T-helper 2 cell (primary cell): ENCODE measurements at places on chromosomes 7 and 10.

- no peak for DNase-seq
Observed at GRCh38 chr7:158707610-158708009, 3.0 kb upstream of the NCAPG2 start.

- no peak for DNase-seq
Observed at GRCh38 chr10:86730227-86730626, 26.2 kb upstream of the BMPR1A start.

- DNase-seq = no peak
Observed at GRCh38 chr10:8379906-8380832, 325.7 kb downstream of the GATA3 start.

GRCh38 chr10:71920540-71921323, 43.5 kb upstream of the CHST3 start:
- no peak for DNase-seq

DNA sequence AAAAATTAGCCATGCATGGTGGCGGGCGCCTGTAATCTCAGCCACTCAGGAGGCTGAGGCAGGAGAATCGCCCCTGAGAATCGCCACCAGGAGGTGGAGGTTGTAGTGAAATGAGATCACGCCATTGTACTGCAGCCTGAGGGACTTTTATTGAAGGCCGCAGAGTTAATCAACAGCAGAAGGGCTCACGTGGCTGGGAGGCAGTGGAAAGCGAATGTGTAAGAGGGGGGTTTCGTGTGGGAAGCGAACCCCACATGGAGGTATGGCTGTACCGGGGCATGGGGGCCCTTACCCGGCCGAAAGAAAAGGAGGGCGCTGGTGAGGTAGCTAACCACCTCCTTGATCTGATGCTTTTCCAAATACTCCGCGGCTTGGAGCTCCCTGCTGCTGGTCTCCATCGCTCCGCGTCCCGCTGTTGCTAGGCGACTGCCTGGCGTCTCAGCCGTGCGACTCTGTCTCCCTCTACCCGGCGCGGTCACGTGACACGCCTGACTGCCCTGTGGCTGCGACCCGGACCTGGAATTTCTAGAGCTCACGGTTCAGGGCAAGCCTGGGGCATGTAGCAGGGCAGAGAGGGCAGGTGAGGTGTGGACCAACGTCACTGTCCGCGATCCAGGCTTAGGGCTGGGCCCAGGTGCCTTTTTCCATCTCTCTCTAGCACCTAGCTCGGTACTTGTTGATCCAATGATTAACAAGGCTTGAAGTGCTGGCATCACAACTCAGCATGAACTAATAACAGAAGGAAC, at the start of gene EFCAB10:
Gene EFCAB10 (minus strand): TSS at position 428 of the 746 bp plus-strand sequence. CDS start 30 bp downstream, at position 398.
- DNase-seq = no peak

- no peak for DNase-seq
Observed at GRCh38 chr7:55504093-55504859, 68.0 kb downstream of the VOPP1 start.

GRCh38 chr7:152967958-152968357, 208.4 kb downstream of the ACTR3B start:
- no peak for DNase-seq

- DNase-seq = no peak
Observed at GRCh38 chr10:57849691-57850357, 417.9 kb downstream of the IPMK start.

GRCh38 chr10:4066581-4067390, 281.8 kb upstream of the KLF6 start:
- no peak for DNase-seq

GRCh38 chr7:127751062-127751461, 99.1 kb downstream of the SND1 start:
- no peak for DNase-seq

GRCh38 chr7:76343294-76343930, 15.4 kb downstream of the YWHAG start:
- no peak for DNase-seq

DNA sequence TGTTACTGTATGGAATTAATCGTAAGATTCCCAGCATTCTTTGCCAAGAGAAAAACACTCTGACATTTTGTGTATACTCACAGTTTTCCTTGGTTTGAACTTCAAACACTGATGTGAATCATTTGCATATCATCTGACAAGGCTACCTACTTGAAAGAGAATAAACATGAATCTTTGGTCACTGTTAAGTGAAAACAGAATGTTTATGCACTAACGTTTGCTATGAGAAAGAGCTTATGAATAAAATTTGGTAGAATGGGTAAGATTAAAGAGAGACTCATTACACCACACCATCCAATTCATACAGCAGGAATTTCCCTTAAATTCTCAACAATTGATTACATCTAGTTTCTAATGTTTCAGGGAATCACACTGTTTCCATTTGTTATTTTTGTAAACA, 46.6 kb downstream of the MACC1 start:
- no peak for DNase-seq

DNA sequence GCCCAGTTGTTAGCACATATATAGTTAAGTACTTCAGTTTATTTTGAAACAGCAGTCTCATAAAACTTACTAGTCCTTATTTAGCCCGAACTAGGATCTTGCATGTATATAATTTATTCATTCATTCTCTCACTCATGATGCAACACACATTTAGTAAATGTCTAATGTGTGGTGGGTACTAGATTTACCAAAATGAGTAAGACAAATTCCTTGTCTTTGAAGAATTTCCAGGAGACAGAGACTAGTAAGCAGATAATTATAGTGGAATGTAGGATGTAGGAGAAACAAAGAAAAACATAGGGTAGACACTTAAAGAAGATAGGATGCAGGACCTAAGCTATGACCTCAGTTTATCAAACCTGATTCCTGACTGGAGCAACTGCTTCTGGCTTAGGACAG, 120.2 kb upstream of the AMPH start:
- DNase-seq = no peak

GRCh38 chr7:130114776-130115175, 44.4 kb downstream of the KLHDC10 start:
- DNase-seq = no peak

- DNase-seq = no peak
Observed at GRCh38 chr10:53088961-53089360, 316.4 kb upstream of the MBL2 start.

DNA sequence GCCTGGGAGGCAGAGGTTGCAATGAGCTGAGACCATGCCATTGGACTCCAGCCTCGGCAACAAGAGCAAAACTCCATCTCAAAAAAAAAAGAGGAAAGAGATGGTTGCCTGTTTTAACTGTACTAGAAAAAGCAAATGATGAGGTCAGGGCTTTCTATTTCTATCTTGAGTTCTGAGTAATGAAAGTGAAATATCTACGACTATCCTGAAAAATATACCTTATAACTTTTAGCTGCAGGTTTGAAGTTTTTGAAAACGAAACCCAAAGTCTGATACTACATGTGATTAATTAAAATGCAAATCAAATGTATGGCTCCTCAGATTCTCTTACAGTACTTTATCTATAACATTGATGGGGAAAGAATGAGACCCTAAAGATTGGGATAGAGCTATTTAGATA, 636.2 kb upstream of the LRRN3 start:
- no peak for DNase-seq

DNA sequence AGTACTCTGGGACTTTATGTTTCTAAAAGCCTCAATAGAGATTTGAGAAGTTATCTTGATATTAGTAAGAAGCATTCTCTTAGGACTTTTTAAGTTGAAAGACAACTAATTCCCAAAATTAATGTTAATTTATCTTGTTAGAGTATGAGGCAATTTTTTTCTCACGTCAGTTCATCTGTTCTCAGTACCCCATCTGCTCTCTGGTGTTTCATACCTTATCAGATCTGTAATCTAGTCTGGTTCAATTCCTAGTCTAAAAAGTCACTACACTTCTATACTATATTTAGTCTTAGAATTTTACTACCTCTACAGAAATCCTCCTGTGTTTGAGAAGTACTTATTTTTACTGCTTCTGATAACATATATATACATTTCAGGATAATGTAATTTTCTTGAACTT, 66.1 kb downstream of the LRGUK start:
- no peak for DNase-seq

DNA sequence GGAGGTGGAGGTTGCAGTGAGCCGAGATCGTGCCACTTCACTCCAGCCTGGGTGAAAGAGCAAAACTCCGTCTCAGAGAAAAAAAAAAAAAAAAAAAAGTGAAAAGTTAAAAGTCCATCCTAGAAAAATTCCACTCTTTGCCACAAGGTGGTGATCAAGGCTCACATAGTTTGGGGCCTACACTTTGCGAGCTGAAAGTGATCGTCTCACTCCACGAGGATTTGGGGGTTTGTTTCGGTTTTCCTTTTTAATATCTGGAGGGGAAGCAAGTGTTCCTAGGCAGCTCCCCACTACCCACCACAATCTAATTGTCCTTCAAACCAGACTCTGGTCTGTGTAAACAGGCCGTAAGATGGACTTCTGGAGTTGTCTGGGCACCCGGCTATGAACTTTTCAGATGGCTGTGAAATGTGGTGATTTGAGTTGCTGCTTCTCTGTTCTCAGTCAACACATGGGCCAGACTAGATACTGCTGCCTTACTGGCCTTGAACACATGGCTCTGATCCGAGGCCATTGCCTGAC, 27.1 kb downstream of the PRLHR start:
- DNase-seq = peak; percentile 16

DNA sequence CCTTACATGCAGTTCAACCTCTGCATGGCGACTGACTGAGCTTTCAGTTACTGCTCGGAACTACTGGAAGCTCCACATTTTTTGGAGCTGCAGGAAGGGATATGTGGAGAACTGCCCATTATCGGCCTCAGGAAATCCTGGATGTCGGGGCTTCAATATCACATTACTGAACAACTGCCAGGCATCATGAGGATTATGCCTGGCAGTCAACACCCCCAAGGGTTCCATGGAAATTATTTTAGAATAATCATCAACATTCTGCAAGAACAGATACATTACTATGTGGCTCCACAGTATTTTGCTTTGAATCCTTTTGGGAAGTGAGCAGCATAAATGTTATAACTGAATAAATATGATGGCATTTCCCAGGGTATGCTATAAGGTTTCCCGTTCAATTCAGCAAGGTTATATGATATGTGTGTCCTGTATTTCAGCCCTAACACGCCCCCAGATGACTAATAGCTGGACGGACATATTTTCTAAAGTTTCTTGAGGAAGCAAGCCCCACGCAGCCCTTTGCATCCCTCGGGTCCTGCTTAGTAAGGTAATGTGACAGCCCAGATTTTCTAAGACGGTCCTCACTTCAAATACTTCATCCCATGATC, 53.0 kb upstream of the OPALIN start:
- DNase-seq = no peak

- no peak for DNase-seq
Observed at GRCh38 chr10:101222683-101223273, 6.5 kb downstream of the LBX1 start.
